ENCODE measurements at places on chromosomes 5 and 9.

DNA sequence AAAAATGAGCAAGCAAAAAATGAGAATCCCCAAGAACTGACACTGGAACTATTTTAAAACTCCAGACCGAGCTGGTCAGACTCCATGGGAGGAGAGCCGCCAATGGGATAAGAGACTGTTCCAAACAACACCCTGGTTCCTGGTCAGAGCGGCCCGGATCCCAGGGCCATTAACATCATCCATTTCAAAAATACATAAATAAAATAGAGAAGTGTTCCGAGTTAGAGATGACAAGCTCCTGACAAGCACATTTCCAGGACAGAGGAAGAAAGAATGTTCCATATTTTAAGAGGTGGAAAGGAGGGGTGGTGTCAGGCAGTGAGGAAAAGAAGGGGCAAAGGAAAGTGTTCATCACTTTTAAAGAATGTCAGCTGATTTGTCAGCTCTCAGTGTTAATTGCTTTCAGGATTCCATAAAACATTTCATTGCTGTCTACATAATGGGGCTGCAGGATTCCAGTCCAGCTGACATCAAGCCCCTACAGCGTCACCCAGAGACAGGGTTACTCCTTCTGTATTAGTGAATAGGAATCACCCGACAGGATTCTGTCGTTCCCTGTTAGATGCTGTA is 202.5 kb upstream of the TRIM32 start:
- no peak for DNase-seq

GRCh38 chr5:146588331-146589027 is 72.5 kb upstream of the GPR151 start:
- no peak for DNase-seq

DNA sequence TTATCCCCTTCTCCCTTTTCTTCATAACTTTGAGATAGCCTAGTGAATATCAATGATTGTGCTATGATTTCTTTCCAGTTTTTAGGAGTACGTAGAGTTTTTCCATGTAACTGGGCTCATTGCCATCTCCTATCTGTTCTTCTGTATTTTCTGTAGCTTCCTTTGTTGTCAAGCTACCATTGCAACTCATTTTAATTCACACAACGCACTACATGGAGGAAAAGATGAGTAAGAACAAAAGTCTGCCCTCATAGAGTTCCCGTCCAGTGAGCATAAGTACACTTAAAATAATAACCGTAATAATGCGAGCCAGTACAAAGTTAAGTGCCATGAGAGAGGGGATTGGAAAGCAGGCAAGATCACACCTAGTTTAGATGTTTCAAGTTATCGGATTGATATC is 177.7 kb downstream of the PAM start:
- no peak for DNase-seq

- DNase-seq = no peak
Measured at GRCh38 chr5:54667136-54667535, 149.6 kb downstream of the SNX18 start.

- DNase-seq = no peak
Measured at GRCh38 chr9:14741369-14741768, 18.8 kb upstream of the CER1 start.

- peak; percentile 49 for DNase-seq
Measured at GRCh38 chr5:50751064-50751657, 84.7 kb downstream of the PARP8 start.

DNA sequence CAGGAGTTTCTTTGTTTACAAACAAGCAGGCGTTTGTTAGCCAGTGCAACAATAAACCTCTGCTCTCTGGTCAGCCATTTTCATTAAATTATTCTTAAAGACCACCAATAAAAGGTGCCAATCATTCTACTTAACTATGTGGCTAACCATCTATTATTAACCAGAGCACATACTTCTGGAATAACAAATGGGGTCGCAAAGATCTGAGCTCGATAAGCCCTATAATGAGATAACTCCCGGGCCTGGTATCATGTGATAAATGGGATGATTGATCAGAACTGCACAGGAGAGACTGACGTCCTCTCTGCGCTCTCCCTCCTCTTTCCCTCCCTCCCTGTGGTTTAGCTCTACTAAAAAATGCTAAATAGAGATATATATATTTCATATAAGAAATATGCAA is 488.2 kb downstream of the NTRK2 start:
- no peak for DNase-seq

- no peak for DNase-seq
Measured at GRCh38 chr5:109620651-109621050, 69.1 kb upstream of the MAN2A1 start.

GRCh38 chr5:123873846-123874245 is 361.9 kb downstream of the CSNK1G3 start:
- no peak for DNase-seq

GRCh38 chr9:6782345-6782744 is 24.6 kb downstream of the KDM4C start:
- no peak for DNase-seq

GRCh38 chr9:129696944-129697655 is 31.7 kb downstream of the PRRX2 start:
- no peak for DNase-seq

DNA sequence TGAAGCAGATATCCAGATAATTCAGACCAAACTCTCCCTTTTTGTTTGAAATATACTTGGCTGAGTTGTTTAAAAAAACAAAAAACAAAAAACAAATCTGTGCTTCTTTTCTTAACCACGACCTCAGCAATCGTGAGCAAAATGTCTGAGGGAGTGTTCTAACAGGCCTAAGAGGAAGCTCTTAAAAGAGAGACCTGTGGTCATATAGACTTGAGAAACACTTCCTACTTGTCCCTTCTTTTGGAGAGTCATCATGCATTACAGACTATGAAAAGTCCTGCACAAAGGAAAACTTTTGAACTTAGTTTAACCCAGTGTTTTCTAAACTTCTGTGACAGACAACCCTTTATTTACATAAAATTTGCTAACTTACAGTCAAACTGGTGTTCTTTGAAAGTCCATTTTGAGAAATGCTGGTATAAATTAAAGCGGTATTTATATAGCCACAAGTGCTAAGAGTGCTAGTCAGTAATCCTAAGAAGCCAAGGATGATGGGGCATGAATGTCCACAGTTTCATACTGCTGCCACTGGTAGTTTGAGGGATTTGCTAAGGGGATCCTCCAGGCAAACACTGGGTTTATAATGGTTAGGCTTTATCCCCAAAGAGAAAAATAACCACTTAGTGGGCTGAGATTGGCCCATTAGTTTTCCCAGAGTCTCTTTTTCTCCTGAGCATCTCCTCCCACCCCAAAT is 199.8 kb downstream of the LRRC70 start:
- DNase-seq = no peak

GRCh38 chr5:151718153-151718552 is 31.4 kb upstream of the SPARC start:
- DNase-seq = no peak

DNA sequence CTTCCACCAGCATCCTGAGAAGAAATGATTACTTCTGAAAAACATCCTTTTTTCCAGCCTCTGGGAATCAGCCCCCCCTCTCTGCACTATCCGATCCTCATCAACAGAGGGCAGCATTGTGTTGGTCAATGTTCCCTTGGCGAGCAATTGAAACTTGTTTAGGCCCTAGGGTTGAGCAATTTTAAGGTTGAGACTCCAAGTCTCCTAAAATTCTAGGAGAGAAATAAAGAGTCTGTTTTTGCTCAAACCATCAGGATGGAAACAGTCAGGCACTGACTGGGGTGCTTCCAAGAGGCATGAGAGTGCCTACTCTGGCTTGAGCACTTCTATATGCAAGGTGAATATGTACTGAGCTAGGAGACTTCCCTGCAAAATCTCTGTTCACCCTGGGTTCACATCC is 12.4 kb upstream of the CYFIP2 start:
- DNase-seq = peak; percentile 33

DNA sequence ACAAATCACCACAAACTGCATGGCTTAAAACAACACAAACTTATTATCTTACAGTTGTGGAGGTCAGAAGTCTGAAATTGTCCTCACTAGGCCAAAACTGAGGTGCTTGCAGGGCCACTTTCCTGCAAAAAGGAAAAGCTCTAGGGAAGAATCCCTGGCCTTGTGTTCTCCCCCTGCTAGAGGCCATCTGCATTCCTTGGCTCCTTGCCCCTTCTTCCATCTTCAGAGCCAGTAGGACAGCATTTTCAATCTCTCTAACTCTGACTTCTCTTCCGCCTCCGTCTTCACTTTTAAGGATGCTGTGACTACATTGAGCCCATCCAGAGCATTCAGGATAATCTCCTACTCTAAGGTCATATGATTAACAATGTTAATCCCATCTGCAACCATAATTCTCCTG is 236.6 kb downstream of the CDK5RAP2 start:
- no peak for DNase-seq

DNA sequence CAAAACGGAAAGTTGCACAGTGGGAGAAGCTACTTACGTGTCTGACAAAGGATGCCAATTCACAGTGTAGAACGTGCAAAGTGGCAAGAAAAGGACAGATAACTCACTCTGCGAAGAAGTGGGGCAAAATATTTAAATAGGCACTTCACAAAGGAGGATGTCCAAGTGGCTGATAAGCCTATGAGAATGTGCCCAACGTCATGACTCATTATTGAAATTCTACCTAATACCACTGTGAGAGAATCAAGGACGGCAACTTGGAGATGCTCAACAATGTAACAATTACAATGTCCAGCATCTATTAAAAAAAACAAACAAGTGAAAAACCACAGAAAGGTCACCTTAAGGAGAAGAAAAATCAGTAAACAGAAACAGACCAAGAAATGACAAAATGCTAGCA is 59.0 kb downstream of the NACC2 start:
- no peak for DNase-seq

GRCh38 chr9:87517732-87518131 is 20.1 kb downstream of the DAPK1 start:
- DNase-seq = peak; percentile 17

GRCh38 chr5:32851559-32852173 is 140.5 kb downstream of the NPR3 start:
- no peak for DNase-seq

GRCh38 chr9:78118742-78119473 is 87.3 kb upstream of the GNAQ start:
- DNase-seq = no peak

GRCh38 chr5:135576075-135576599 is 2.7 kb downstream of the CXCL14 start:
- DNase-seq = no peak

DNA sequence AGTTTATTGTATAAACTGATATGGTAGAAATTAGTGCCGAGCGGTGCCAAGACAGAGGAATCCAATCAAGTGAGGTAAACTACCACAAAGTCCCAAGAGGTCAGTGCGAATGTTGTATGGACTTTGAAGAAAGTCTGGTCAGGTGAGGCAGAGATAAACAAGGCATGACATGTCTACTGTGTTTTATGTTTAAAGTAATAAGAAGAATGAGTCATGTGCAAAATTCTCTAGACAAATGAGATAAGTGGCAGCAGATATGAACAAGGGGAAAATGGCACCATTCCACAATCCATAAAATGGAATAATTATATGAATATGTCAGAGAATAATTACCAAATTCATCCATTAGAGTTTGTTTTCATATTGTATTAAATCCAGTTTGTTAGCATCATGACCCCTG is 364.1 kb upstream of the CCNH start:
- no peak for DNase-seq

DNA sequence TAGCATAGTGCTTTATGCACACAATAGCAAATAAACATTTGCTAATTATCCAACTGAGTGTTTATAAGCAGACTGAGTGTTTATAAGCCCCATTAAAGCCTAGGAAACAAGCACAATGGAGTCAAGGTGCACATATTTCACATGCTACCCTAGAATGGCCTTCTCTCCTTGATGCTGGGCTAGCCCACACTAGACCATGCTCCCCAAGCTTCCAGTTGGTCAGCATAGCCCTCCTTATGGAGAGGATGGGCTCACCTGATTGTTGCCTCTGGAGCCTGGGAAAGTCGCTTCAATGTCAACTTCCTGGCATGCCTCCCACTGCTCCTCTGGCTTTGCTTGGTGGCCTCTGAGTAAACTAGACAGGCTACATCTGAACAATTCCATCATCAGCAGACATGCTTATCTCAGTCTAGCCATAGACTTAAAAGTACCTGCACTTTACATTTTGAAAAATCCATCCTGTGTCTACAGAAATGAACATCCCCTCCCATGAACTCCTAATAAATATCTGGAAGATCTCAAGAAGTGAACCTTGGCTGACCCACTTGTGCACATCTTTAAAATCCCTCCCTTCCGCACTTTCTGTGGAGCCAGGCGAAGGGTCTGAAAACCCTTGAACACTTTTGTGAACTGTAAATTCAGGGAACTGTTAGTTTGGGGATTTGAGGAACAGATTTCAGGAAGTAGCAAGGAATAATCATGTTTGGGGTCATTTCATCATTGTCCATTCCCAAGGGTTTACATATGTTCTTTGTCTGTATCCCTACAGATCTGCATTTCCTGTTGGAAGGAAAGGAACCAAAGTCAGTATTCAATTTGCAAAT is 486.6 kb downstream of the ARHGEF28 start:
- DNase-seq = no peak

DNA sequence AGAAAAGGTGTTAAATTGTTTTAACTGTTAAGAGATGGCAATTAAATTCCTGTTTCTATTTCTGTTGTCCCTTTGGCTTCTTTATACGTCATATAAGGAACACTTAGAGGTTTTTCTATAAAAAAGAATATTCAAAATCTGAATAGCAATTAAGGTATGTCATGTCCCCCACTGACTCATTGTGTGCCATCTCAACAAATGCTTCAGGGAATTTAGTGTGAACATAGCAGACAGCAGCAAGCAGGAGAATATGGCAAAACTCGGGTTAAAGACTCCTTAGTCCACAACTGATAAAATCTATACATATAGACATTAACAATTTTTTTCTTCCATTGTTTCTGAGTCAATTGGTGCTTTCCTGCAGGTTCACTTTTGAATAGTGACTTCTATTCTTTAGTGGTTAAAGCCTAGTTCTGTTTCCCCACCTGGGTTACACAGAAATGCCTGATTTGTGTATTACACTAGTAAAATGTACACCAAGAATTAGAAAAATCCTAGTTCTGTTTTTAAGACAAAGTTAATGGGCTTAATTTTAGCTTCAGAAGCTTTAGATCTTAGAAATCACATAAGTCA is 17.9 kb upstream of the RPS23 start:
- DNase-seq = no peak
